ENCODE measurements at places on chromosomes 6 and 20.
A peak's percentile ranks its signal among the peaks of the same experiment; 100 is the strongest.

DNA sequence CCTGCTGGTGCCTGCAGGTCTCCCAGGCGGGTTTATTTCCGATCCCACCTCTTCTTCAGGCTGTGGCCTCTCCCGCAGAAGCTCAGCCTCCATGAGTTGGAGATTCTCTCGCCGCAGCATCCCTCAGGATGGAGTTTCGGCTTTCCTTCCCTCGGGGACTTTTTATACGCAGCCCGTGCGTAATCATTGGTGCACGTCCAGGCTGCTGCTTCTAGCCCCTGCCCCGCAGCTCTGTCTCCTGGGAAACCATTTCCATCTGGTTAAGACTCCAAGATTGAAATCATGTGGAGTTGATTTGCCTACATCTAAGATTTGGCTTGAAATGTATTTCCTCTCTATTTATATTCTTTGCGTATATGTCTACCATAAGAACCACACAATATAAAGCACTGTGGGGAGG, 46.7 kb upstream of the CARMIL1 start:
- DNase-seq = no peak

DNA sequence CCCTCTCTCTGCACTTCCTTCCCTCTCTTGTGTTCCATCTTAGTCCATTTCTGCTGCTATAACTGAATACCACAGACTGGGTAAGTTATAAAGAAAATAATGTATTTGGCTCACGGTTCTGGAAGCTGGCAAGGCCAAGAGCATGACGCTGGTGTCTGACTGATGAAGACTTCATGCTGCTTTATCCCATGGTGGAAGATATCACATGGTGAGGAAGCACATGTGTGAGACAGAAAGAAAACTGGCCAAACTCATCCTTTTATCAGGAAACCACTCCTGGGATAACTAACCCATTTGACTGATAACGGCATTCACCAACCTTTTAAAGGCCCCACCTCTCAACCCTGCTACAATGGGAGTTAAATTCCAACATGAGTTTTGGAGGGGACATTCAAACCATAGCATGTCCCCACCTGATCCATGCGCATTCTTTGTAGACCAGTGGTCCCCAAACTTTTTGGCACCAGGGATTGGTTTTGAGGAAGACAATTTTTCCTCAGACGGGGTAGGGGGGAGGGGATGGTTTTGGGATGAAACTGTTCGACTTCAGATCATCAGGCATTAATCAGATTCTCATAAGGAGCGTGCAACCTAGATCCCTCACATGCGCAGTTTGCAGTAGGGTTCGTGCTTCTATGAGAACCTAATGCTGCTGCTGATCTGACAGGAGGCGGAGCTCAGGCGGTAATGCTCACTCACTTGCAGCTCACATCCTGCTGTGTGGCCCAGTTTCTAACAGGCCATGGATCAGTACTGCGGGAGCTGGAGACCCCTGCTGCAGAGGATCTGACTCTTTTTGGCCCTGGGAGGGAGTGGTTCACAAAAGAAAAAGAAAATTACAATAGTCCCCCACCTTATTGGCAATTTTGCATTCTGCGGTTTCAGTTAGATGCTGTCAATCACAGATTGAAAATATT, 71.7 kb upstream of the RNF24 start:
- DNase-seq = no peak

GRCh38 chr20:3447321-3447720, 23.5 kb upstream of the ATRN start:
- DNase-seq = peak; percentile 69

- no peak for DNase-seq
Measured at GRCh38 chr6:13724182-13724581, 12.5 kb upstream of the RANBP9 start.

GRCh38 chr6:22308939-22309338, 12.1 kb upstream of the PRL start:
- no peak for DNase-seq

DNA sequence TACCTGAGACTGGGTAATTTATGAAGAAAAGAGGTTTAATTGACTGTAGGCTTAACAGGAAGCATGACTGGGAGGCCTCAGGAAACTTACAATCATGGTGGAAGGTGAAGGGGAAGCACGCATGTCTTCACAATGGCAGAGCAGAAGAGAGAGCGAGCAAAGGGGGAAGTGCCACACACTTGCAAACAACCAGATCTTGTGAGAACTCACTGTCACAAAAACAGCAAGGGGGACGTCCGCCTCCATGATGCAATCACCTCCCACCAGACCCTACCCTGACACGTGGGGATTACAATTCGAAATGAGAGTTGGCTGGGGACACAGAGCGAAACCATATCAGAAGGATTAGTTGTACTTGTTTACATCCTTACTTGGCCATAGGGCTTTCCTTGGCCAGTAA, 49.7 kb downstream of the FIG4 start:
- DNase-seq = no peak

DNA sequence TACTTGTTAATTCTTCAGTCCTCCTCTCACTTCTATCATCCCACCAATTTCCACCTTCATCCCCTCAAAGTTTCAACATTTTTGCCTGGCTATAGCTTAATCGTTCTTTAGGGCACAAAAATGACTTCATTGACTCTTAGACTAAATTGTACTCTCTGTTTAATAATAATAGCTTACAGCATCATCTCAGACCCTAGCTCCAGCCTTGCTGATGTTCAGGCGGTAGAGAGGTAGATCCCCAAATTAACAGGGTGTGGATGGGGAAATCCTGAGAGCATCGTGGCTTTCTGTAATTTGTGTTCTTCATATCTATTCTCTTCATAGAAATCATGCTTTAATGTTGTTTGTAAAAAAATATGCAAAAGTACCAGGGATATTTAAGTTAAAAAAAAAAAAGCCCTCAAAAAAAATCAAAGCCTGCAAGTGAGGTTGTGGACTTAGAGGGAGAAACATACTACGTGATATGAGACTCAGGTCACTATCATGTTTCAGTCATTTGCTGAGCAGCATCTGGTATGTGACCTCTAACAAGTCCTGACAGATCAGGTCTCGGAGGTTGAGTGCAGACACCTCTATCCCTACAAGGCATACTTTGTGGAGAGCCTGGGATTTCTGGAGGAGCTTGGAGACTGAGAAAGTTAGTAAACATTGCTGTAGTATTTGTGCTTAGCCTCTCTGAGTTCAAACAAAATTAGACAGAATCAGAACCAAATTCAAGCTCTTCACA, 1063.3 kb upstream of the CITED2 start:
- no peak for DNase-seq

DNA sequence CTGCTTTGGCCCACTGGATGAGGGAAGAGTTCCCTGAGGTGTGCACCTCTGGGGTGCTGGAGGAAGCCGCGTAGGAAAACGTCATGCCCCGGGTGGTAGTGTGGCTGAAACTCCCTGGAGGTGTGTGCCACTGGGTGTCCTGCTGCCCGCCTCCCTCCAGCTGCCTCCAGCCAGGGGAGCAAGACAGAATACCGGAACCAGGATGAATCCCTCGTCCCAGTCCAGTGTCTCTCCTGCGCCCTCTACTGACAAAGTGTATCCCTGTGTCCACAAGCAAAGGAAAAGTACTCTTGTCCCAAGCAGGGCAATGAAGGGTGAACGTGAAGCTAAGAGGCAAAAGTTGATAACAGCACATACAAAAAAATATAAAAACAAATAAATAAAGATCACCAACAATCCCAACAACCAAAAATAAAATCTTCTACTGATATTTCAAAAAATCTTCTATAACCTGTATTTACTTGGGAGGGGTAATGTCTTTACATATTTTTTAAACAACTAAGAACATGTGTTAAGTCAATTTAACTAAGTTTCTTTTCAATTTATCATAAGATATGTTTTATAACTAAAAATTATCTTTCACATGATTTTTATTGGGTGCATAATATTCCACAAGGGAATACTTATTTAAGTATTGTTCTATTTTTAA, 437.6 kb downstream of the MAFB start:
- peak; percentile 19 for DNase-seq

GRCh38 chr6:166637812-166638572, 10.9 kb upstream of the RPS6KA2 start:
- no peak for DNase-seq

DNA sequence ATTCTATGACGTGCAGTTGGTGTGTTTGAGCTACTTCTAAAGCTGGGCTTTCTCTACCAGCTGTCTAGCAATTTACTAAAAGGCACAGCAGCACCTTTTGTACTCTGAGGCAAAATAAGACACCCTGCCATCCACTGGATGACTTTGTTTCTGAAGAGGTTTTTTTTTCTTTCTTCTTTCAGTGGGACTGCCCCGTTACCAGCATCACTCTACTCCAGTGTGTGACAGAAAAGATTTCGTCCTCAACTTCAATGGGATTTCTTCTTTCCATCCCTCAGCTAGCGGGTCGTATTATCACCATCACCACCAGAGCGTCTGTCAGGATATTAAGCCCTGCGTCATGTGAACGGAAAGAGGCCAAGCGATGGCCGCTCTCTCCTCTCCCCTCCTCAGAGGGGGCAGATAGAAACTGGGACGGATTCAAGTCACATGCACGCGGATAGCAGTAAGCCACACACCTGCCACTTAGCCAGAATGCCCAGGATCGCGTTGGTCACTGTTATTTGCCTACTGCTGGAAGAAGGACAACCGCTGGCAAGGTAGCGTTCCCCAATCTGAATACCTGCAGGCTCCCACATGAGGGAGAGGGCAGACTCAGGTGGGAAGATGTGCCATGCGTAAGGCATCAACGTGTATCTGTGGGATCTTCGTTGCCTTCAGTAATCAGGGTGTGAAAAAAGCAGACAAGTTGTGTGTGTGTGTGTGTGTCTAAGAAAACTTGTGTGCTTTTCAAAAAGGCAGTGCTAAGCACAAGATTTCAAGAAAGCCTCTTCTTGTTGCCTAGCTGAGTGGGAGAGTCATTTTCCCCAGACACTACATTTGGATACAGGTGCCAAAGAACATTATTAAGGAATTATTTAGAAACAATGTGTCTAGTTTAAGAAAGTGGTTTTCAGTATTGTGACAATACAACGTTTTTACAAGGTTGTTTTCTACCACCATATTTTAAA, 5.4 kb downstream of the FOXF2 start:
- no peak for DNase-seq

- no peak for DNase-seq
Measured at GRCh38 chr6:148311966-148312669, 30.5 kb upstream of the SASH1 start.

DNA sequence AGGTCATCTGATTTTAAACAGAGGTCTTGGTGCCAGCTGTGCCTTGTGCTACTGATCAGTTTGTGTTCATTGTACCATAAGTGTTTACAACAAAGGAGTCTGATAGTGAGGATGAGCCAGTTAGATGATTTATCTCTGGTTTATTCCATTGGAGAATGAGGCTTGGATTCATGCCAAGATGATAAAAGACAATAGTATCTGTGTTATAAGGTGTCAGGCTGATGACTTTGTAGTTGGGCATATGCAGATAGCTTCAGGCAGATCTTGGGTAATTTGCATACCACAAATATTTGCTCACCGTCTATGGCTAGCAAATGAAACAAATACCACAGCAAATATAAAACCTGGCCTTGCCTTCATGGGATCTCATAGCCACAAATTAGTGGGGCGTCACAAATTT, 43.3 kb upstream of the PHACTR2 start:
- no peak for DNase-seq

DNA sequence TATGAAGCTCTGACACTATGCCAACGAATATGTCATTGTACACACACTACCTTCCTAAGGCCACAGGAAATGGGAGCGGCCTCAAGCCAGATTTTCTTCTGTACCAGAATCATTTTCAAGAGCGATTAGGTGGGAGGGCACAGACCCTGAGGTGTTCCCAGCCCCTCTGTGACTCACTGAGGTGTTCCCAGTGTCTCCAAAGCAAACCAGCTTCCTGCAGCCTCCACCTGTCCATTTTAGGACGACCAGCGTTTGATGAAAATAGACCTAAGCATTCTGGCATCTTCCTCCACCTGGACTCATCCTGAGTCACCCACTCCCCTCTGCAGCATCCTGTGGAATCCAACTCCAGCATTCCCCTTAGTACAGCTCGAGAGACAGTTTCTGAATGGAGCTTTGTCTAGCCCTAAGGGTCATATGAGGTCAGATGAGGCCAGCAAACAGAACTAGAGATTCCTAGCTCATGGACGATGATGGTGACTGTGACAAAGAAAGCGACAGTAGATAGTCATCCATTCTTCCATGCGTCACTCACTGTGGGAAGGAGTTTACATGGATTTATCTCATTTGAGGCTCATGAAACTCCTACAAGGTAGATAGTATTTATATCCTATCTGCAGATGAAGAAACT, 203.4 kb downstream of the PTPRT start:
- DNase-seq = no peak

GRCh38 chr20:1489764-1490436, 1.3 kb downstream of the SIRPB2 start:
- DNase-seq = no peak

GRCh38 chr6:53611342-53611741, 54.2 kb downstream of the KLHL31 start:
- no peak for DNase-seq

GRCh38 chr6:43766964-43767461, 3.0 kb upstream of the VEGFA start:
- DNase-seq = no peak

DNA sequence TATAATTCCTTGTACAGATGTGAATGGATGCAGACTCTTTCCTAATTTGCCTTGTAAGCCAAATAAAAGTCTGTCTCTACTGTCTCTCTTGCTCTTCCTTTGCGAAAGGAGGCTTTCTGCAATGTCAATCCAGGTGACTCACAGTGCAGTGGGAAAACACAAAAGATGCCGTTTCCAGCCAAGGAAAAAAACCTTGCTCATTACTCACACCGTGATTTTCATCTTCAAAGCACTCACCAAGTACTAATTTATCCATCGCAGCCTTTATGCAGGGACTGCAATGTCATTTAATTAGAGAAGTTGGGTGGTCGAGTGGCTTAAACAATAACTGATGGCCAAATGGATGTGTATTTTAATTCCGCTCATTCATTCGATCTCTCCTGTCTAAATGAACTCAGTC, 23.8 kb downstream of the SAYSD1 start:
- DNase-seq = no peak

- DNase-seq = no peak
Measured at GRCh38 chr20:57749131-57749690, 39.4 kb upstream of the PMEPA1 start.

GRCh38 chr20:32501709-32502108, 83.4 kb downstream of the NOL4L start:
- no peak for DNase-seq

GRCh38 chr6:47175656-47176055, 133.5 kb upstream of the ADGRF1 start:
- no peak for DNase-seq

DNA sequence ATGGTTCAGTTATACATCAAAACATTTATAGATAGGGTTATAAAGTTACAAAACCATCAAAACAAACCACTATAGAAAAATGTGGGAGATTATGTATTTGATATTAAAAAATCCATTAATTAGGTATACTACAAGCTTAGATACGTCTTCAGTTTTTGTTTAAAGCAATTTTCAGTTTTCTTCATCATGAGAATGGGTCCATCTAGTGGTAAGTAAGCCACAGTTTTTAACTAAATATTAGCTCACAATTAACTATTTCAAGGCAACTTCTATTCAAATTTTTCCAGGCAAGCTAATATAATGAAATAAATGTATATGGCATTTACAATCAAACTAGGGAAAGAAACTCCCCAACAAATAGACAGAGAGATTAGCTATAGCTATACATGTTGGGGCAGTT, 44.4 kb downstream of the RNGTT start:
- DNase-seq = peak; percentile 51

All from OCI-M1 (cell line).